Fibroblast of mammary gland (primary cell): ENCODE measurements at places on chromosomes 12 and 14.

GRCh38 chr12:19683178-19683927, 244.1 kb downstream of the AEBP2 start:
- peak; percentile 56 for DNase-seq

- DNase-seq, result no peak
These were observed 4.5 kb downstream of the MSI1 start for GRCh38 chr12:120364487-120364886.

DNA sequence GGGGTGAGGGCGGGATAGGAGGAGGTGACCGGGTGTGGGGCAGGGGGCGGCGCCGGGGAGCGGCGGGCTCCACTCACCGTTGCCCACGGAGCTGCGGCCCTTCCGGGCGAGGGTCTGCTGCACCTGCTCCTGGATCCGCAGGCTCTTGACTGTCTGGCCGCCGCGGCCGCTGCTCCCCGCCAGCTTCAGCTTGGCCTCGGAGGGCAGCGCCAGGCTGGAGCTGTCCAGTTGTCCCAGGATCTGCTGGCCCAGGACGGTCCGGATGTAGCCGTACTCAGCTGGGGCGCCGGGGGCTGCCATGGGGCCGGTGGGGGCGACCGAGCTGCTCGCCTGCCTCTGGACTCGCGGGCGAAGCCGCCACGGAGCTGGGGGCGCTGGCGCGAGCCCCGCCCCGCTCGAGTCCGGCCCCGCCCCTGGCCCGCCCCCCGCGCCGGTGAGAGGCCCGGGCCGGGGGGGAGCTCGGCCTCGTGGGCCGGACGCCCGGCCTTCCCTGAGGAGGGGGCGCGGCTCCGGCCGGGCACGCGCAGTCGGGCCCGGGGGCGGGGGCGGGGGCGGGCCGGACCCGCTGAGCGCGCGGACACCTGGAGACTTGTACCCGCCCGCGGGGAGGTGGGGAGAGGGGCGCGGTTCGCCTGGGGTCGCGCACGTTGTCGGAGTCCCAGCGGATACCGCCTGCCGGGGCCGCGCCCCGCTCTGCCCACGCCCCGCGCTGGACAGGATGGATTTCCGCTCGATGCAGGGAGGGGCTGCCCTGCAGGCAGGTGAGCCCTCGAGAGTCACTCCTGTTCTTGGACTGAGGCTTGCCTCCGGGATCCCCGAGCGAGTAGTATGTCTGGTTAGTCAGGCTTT, at the start of gene PKP2:
PKP2 (minus strand) TSS at position 346 of the 849 bp plus-strand sequence; CDS start at position 300, 46 bp downstream.
- no peak for DNase-seq

- DNase-seq, result peak; percentile 72
These were observed 1.5 kb upstream of the NTS start for GRCh38 chr12:85872497-85873091.

GRCh38 chr12:104721936-104722335, 236.2 kb downstream of the SLC41A2 start:
- no peak for DNase-seq

DNA sequence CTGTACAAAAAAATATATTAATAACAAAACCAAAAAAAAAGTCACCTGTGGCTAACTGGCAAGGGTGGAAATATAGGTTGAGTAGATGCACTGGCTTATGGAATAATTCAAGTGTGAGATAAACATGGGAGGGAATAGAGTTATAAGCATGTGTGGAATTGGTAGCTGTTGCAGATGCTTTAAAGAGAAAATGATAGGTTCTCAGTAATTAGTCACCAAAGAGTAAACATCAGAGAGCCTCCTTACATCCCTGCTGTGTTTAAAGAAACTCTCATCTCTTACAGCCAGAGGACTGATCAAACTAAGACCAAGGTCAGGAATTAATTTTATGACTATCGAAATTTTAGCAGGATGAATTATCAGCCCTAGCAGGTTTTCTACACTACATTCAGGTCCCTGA, 70.5 kb downstream of the EGLN3 start:
- DNase-seq, result no peak
